ENCODE measurements at places on chromosomes 2 and 18.

DNA sequence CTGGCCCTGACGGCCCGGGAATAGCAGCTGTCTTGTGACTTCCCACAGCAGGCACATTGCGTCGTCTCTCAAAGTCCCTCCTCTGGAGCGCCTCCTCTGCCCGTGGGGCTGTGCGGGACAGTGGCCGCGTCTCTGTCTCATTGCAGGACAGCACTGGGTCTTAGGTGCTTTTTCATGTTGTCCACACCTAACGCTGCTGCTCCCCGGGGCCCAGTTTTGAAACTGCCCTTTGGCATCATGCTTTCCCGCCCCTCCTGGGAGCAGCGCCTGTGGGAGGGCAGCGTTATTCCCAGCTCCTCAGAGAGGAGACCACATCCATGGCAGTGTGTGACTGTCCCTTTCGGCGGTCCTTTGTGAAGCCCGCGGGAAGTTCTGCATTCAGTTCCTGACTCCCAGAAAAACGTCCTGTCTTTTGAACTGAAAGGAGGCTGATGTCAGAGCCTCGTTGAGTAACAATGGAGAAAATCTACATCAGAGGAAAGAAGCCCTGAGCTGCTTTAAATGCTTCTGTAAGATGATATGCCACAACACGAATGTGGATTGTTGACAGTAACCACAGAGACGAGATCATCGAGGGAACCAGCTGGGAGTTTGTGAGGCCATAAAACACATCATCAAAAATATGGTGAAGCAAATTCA lies 226.0 kb downstream of the FAM210A start:
- H3K27ac ChIP-seq, result no peak overlapping the region
- DNase-seq, result no peak
- no peaks in the 10 kb centered on the region for H3K4me1 ChIP-seq

DNA sequence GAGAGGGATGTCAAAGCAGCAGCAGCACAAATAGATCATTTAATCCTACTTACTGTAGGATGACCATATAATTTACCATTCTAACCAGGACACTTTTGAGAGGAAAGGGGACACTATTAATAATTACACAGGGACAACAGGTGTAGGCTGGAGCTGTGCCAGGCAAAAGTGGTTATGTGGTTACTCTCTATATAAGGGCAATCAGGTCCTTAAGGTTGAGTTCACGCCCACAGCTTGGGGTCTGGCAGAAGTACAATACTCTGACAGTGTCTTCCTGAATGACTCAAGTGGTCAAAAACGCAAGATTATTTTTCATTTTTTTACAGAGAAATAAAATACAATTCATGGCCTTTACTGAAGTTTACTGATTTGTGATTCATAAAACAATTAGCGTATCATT lies 2.8 kb downstream of the PREPL start:
- no peak overlapping the region for H3K4me3 ChIP-seq
- H3K36me3 ChIP-seq, result no peaks in the 10 kb centered on the region
- peaks cover 13% of the 10 kb centered on the region for H3K4me1 ChIP-seq
- H3K27me3 ChIP-seq, result no peaks in the 10 kb centered on the region
- peak; percentile 61 for DNase-seq

DNA sequence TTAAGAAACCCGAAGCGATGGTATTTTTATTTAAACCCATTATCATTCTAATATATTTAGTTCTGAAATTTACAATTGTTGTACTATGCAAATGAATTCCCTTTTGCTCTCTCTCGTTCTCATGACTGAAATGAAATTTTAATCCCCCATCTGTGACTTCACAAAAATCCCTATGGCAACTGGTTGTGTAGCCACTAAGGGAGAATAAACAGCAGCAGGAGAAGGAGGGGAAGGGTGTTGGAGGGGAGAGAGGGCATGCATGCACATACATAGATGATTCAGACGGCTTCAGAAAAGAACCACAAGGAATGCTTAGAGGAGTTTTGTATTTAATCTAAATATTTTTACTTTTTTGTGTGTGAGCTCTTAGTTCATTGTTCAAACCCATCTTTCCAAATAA lies 36.8 kb downstream of the CPS1 start:
- no peaks in the 10 kb centered on the region for H3K4me1 ChIP-seq
- no peak overlapping the region for H3K4me3 ChIP-seq
- H3K27me3 ChIP-seq, result no peaks in the 10 kb centered on the region
- no peaks in the 10 kb centered on the region for H3K36me3 ChIP-seq

- H3K27me3 ChIP-seq, result no peaks in the 10 kb centered on the region
- H3K36me3 ChIP-seq, result no peaks in the 10 kb centered on the region
- DNase-seq, result peak; percentile 66
These were observed 26.1 kb upstream of the SEMA4C start for GRCh38 chr2:96895746-96896651.

GRCh38 chr2:135913727-135914365 lies 37.6 kb upstream of the MCM6 start:
- no peaks in the 10 kb centered on the region for H3K4me1 ChIP-seq
- no peaks in the 10 kb centered on the region for H3K27me3 ChIP-seq
- H3K36me3 ChIP-seq, result peaks cover 4% of the 10 kb centered on the region

Data from MM.1S (cell line).